ENCODE measurements at places on chromosomes 6 and 20.

GRCh38 chr20:33263784-33264183, 19.2 kb upstream of the BPIFB1 start:
- DNase-seq, result no peak

- DNase-seq, result no peak
Measured at GRCh38 chr6:48917233-48917632, 545.8 kb downstream of the MMUT start.

GRCh38 chr6:146433881-146434731, 109.5 kb upstream of the RAB32 start:
- DNase-seq, result peak; percentile 2

GRCh38 chr6:132666118-132666517, 7.1 kb upstream of the TAAR1 start:
- no peak for DNase-seq

DNA sequence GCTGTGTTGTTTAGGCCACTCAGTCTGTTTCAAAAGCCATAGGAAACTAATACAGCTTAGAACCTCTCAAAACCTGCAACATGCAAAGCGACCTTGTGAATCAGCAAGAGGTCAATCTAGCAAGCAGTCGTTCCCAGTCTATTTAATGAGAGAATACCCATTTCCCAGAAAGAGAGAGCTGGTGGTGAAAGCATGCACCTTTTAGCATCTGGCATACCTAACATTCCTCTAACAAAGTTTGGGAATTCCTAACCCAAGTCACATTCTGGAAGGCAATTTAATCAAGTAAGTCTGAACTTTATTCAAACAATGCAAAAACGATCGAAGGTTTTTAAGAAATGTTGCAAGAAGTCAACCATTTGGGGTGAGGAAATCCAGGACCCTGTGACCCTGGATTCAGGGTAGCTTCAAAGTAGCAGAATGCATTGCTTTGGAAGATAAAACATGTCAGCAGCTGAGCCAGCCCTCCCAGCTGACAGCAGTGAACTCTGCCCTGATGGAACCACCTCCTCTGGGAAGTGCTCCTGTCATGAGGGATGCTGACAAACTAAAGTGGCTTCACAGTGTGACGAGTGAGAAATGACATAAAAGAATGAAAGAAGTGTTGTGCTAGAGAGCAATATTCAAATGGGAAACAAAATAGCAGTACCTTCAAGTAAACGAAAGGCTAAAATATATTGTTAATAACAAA, 104.8 kb downstream of the GMDS start:
- no peak for DNase-seq

GRCh38 chr6:110554966-110555460, 78.6 kb upstream of the SLC22A16 start:
- no peak for DNase-seq

GRCh38 chr20:57061051-57061900, 205.2 kb downstream of the BMP7 start:
- DNase-seq, result no peak

DNA sequence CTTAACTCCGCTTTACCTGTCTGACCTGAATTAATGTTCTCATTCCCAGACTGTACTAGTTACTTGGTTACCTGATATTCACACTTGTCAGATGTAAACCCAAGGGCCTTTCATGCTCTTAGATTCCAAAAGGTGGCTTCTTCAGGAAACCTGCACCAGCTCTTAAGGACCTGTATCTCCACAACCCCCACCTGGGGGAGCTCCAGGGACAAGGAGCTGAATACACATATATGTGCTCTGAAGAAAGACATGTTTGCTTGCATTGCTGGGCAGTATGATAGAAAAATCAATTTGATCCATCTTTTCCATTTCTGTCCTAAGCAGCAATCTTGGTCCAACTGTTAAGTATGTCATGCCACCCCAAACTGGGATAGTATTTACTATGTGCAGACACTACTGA, 64.8 kb upstream of the POU3F2 start:
- DNase-seq, result peak; percentile 14

Measured in stimulated activated CD4-positive, alpha-beta T cell treated with anti-CD3 and anti-CD28 coated beads, Interleukin-15, amount 100 ng/mL, for 24 hours (primary cell).